Adrenal gland (tissue), 19 donors: ENCODE measurements at places on chromosomes 7 and 10.

GRCh38 chr7:142569851-142570250 lies 179.4 kb upstream of the PRSS1 start:
- DNase-seq, result no peak

GRCh38 chr7:122262246-122262645 lies 42.3 kb downstream of the FEZF1 start:
- DNase-seq, result no peak

DNA sequence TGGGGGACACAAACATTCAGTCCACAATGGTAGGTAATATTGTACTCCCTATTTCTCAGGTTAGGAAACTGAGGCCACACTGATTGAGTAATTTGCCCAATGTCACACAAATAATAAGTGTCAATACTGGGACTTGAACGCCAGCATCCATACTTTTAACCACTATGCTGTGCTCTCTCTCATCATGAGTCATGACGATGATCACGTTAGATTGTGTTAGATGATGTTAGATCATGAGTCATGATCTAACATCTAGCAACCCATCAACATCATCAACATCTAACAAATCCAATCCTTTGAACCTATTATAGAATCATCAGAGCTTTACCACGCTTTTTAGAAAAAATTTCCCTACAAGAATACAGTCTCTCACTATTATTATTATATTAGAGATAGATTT lies 28.1 kb upstream of the HERPUD2 start:
- no peak for DNase-seq

GRCh38 chr10:110056822-110057221 lies 49.0 kb downstream of the ADD3 start:
- DNase-seq, result no peak

GRCh38 chr7:24299192-24299591 lies 15.2 kb downstream of the NPY start:
- DNase-seq, result no peak

DNA sequence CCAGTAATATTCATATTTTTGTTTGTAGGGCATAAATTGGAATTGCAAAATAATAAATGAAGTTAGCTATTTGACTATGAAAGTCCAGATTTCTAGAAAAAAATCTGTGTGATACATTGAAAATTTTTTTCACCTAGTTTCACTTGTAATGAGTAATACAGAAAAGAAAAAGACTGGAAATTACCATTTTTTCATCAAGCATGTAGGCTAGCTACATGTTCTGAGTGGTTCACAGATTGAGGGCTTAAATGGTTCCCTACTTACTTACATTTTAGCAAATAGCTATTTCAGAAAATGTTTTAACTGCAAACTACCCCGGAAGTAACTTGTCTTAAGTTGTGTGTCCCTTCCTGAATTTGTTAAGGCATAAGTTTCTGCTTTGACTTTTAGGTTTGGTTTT lies 396.0 kb downstream of the PHF14 start:
- no peak for DNase-seq

DNA sequence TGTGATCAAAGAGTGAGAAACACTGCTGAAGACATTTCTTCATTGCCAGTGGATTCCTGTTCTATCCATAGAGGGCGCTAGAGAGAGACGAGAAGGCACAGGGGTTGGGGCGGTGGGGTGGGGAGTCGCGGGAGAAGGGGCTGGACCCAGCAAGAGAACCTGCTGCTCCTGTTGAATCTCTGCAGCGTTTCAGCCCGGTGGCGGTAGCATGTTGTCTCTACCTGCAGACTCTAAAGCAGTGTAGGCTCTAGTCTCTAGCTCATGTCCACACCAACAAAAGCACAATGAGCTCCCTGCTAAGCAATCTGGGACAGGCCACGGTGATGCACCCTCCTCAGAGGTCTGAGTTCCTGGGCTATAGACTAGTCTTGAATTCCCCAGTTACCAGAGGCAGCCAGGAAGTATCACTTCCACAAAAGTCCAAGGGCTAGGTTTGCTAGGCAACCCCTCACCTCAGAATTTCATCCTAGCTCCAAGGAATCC lies 167.7 kb downstream of the DGKB start:
- no peak for DNase-seq
